ENCODE measurements at places on chromosomes 12 and 14. TPM values are rescaled to one million over a fixed set of nuclear protein-coding genes. Genes with fewer than 3 reads are reported as not detected.
A peak's percentile ranks its signal among the peaks of the same experiment; 100 is the strongest.

GRCh38 chr12:68451261-68452077 lies 119.3 kb upstream of the MDM1 start:
- DNase-seq: peak; percentile 82

The KRT83 gene
- total RNA-seq: not detected

DNA sequence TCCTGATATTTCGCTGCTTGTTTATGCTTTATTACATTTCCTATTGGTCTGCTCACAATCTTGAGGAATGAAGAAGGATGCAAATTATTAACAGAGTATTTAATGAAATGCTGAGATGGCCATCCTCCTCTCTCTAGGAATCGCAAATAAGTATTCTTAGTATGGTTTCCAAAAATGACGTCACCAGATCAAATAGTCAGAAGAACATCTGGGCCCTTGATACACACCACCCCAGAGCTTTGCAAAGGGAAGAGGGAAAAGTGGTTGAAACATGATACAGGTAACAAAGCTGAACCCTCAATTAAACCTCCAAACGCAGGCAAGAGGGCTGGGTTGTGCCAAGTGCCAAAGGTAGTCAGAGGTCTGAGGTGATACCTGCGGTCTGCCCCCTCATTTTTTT lies 107.3 kb downstream of the BCL11B start:
- no peak for DNase-seq

The ABCD2 gene
- total RNA-seq: 0.72 TPM

DNA sequence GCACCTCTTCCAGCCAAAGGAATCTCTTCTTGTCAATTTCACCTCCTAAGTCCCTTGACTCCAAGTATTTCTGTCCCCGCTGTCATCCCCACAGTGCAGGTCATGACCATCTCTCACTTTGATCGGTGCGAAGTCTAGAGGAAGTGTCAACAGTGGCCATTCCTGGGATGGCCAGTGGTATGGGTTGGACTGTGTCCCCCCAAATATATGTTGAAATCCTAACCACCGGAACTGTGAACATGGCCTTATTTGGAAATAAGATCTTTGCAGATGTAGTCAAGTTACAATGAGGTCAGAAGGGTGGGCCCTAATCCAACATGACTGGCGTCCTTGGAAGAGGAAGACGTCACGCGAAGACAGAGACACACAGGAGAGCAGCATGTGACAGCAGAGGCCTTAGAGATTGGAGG lies 155.9 kb upstream of the PRMT8 start:
- DNase-seq: no peak

- peak; percentile 78 for DNase-seq
These were observed 32.4 kb downstream of the LMO3 start for GRCh38 chr12:16573398-16574077.

GRCh38 chr14:40574780-40575179 lies 1031.9 kb upstream of the LRFN5 start:
- no peak for DNase-seq

The FKBP11 gene
- total RNA-seq: 47.4 TPM

The SOS2 gene
- total RNA-seq: 29.9 TPM

The KDM2B gene
- 8.4 TPM for total RNA-seq

DNA sequence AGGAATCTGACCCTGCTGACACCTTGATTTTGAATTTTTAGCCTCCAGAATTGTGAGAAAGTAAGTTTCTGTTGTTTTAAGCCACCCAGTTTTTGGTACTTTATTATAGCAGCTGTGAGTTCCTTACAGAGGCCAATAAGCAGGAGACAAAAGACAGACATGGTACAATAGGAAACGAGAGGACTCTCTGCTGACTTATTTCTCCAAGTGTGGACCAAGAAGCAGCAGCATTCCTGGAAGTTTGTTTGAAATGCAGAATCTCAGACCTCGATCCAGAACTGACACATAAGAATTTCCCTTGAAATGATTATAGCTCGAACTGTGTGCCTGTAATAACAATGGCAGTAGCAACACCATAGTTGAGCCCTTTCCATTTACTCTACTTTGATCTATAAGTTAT lies 31.9 kb upstream of the LUM start:
- DNase-seq: peak; percentile 58

GRCh38 chr12:106113446-106113823 lies 25.3 kb downstream of the NUAK1 start:
- DNase-seq: no peak

The RNASE3 gene
- total RNA-seq: 0.96 TPM

- no peak for DNase-seq
These were observed 1.9 kb upstream of the SEL1L start for GRCh38 chr14:81535396-81536164.

DNA sequence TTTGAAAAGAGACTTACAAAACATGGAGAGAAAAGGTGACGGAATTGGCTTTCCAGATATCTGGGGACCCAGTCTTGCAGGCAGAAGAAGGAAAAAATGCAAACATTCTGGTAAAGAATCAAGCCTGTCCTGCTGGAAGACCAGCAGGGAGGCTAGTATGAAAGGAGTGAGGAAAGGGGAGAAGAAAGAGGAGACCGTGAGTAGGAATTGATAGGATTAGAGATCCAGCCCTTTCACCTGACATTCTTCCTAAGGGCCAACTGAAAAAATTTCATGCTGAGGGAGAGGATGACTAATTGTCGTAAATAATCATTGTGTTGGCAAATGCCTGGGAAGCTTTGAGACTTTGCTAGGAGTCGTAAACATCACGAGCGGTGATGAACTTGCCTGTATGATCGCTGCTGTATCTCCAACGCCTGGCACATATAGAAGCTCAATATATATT lies 12.1 kb downstream of the BHLHE41 start:
- no peak for DNase-seq

The SDSL gene
- total RNA-seq: 3.6 TPM

DNA sequence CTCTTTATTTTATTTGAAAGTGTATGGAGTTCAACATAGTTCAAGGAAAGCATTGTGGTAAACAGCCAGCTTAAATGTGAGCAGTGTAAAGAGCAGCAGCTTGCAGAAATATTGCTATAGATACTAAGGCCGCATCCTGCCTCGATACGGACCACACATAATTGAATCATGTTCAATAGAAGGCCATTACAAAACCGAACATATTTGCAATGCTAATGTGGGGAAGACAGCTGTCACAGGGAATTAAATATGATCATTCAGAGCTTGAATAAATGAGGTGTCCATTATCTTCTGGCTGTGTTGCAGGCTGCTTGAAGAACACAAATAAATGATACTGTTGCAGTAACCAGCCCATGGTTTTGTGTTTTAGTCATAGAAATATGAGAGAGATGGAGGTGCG lies 173.2 kb downstream of the BRMS1L start:
- DNase-seq: no peak

DNA sequence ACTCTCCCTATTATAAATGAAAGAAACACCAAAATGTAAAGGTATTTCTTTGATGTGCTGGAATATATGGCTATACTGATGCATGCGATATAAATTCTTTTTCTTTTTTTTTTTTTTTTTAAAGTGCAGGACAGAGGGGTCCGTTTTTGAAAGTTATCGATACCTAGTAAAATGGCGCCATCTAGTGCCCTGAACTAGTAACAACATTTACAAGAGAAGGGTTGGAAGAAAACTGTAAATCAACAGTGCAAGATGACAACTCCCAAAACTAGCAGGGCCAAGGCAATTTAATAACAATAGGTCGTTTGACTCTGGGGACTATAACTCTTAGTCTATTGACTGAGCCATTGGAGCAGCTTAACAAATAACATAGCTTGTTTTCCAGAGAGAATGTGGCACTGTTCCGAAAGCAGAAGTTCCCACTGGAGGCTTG lies 137.7 kb downstream of the SPTSSA start:
- peak; percentile 42 for DNase-seq

- DNase-seq: no peak
These were observed 2.4 kb upstream of the JDP2 start for GRCh38 chr14:75425446-75425845.

The CD69 gene
- total RNA-seq: 5.1 TPM

GRCh38 chr14:104657563-104658324 lies 31.7 kb upstream of the INF2 start:
- no peak for DNase-seq

The KRT77 gene
- 0.96 TPM for total RNA-seq

DNA sequence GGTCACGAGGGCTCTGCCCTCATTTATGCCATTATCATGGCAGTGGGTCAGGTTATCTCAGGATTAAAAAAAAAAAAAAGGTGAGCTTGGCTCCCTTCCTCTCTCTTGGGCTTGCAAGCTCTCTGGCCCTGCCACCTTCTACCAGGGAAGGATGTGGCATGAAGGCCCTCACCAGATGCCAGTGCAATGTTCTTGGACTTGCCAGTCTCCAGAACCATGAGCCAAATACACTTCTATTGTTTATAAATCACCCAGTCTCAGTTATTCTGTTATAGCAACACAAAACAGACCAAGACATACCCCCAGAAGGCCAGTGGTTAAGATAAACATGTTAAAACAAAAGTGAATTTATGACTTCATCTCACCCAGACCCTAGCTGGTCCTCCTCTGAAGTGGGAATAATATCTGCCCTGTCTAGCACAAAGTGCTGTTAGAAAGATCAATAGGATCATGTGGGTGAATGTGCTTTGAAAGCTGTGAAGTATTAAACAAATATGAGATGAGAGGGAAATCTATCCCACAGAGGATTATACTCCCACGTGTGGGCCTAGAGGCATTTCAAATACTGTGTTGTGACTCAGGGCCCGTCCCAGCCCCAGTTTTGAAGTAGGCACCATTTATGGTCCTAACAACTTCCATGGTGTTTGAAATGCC lies 88.6 kb downstream of the NINJ2 start:
- DNase-seq: no peak

- no peak for DNase-seq
These were observed 19.5 kb upstream of the CERS5 start for GRCh38 chr12:50186681-50187080.

The MANSC4 gene
- total RNA-seq: 3.9 TPM

The OTOGL gene
- total RNA-seq: 3.1 TPM

GRCh38 chr12:87599459-87599858 lies 429.7 kb downstream of the C12orf50 start:
- DNase-seq: no peak

DNA sequence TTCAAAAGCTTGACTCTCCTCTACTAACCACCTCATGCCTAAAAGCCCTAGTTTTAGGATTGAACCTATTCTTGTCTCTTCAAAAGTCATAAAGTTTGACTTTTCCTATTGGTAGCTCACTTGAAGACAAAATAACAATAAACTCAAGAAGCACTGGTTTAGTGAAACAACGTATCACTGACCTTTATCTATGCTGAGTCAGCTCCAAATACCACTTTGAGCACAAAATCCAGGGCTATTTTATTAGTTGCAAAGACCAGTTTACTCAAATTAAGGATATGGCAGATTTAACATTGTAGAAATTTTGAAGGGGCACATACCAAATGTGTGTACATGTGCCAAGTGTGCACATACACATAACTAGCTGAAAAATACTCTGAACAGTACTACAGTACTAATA lies 45.0 kb downstream of the PIK3C2G start:
- no peak for DNase-seq
